Activated T-helper 1 cell treated with anti-CD3 and anti-CD28 coated beads, Interleukin-12 subunit alpha, Interleukin-12 subunit beta, Interleukin-2, Interleukin-4 antibody, amounts not matched to agents 30 ng/mL and 10 ng/mL and 1 ng/mL, durations not matched to agents 14 hours and 24 hours and 36 hours (primary cell): ENCODE measurements at places on chromosomes 16 and 17. TPM values are rescaled to one million over a fixed set of nuclear protein-coding genes. Genes with fewer than 3 reads are reported as not detected.

The SCNN1B gene
- not detected in 2 replicates for total RNA-seq

The ZNF423 gene
- not detected in 2 replicates for total RNA-seq

The EVI2A gene
- 46.3 and 47.9 TPM in 2 replicates for total RNA-seq

DNA sequence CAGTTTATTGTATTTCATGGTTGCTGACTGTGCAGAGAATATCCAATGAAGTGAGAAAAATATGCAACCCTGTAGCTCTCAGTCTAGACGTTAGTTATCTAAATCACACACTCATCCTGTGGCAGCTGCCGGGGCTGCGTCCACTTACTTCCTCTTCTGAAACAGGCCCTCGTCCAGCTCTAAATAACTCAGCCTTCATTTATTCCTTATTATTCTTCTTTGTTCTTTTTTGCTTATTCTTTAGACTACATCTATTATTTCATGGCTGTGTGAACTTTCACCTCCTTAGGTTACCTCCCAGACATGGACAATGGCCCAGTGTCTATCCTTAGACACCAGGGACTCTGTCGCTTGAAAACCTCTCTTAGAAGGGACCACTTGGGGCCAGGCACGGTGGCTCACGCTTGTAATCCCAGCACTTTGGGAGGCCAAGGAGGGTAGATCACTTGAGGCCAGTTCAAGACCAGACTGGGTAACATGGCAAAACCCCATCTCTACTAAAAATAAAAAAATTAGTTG lies 3.4 kb upstream of the THUMPD1 start:
- H3K27me3 ChIP-seq, result no peaks in the 10 kb centered on the region
- no peak for DNase-seq
- H3K27ac ChIP-seq, result no peak overlapping the region
- H3K4me1 ChIP-seq, result peaks cover 8% of the 10 kb centered on the region
- H3K36me3 ChIP-seq, result peaks cover 5% of the 10 kb centered on the region
- no peak overlapping the region for H3K4me3 ChIP-seq

The CBFA2T3 gene
- total RNA-seq, result 0.05 TPM in 1 of 2 replicates, not detected in the other

- H3K27me3 ChIP-seq, result no peaks in the 10 kb centered on the region
- DNase-seq, result no peak
- no peak overlapping the region for H3K4me3 ChIP-seq
Observed at GRCh38 chr17:44030482-44030881, 15.7 kb upstream of the TMEM101 start.

- no peak overlapping the region for H3K4me3 ChIP-seq
- peaks cover 57% of the 10 kb centered on the region for H3K36me3 ChIP-seq
- peaks cover 47% of the 10 kb centered on the region for H3K4me1 ChIP-seq
Observed at GRCh38 chr17:42325026-42325425, 36.7 kb downstream of the STAT5A start.

- H3K36me3 ChIP-seq, result no peaks in the 10 kb centered on the region
- no peak overlapping the region for H3K27ac ChIP-seq
Observed at GRCh38 chr17:55664287-55664686, 58.4 kb downstream of the TMEM100 start.
